ENCODE measurements at places on chromosomes 6 and 20.

DNA sequence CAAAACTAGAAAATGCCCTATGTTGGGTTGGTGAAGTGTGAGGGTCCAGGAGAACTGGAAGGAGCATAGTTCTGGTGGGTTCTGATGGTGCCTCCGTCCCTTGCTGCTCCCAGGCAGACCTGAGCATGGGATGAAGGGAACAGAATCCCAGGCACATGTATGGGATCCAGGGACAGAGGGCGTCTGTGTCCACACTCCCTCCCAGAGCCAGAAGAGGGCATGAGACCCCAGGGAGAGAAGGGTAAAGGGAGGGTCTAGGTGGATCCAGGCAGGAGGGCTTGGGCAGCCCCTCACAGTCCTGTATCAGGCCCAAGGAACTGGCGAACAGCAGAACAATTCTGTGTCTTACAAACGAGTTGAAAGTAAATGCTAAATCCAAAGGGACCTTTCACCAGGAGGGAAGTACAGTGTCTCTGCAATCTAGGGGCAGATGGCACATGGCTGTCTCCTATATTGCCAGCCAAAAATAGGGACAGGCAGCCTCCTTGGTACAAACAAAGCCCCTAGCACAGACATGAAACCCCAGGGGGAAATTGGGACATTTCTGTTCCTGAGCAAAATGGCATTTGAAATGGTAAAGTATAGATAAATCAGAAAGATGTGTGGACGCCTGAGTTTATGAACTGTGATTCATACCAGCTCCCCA, 2.5 kb upstream of the BPIFA1 start:
- DNase-seq: no peak

DNA sequence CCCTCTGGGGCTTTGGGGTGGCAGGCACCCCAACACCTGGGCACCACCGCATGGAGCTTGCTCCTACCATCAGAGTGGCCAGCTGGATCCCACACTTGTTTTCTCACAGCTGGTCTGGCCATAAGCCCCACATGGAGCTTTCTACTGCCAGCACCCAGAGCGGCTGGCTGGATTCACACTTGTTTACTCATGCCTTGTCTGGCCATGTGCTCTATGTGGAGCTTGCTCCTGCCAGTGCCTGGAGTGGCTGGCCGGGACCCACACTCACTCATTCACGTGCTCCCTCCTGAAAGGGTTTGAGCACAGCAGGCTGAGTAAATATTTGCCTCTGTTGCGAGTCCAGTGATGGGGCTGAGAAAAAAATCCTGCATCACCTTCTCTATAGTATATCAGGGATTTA, 487.0 kb downstream of the CD109 start:
- DNase-seq: no peak

DNA sequence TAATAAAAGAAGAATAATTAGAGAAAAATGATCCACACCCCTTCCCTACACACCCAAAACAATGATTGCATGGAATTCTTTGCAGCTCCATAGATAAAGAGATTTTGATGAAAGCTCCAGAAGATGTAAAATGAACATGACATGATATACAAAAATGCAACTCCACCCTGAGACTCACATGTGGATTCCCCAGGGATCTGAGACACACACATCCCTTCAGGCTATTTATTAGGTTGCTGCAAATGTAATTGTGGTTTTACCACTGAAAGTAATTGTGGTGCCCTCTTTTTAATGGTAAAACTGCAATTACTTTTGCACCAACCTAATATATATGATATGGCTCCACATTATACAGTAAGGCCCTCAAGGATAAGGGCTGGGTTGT, 40.4 kb upstream of the TBC1D7 start:
- no peak for DNase-seq

DNA sequence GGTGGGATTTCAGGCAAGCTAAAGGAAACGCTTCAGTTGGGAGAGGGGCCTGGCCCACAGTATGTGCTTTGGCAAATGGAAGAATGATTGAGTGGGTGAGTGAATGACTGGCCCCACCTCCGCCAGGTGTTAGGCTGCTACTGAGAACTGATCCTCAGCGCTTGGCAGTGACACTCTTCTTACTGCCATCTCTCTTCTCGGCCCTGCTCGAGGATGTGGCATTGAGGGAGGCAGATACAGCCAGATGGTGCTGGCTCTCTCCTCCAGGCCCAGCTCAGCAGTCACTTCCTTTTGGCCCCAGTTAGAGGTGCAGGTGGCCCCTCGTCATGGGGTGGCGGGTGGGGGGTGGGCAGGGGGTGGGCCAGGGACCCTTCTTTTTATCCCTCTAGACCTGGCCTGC, 38.9 kb upstream of the KCNK5 start:
- DNase-seq: no peak

- peak; percentile 75 for DNase-seq
These were observed 96.1 kb upstream of the BHLHE23 start for GRCh38 chr20:63102721-63103375.

- no peak for DNase-seq
These were observed 486.3 kb downstream of the GRIK2 start for GRCh38 chr6:101879782-101880181.

GRCh38 chr20:3839328-3839727, 7.3 kb upstream of the MAVS start:
- DNase-seq: no peak

DNA sequence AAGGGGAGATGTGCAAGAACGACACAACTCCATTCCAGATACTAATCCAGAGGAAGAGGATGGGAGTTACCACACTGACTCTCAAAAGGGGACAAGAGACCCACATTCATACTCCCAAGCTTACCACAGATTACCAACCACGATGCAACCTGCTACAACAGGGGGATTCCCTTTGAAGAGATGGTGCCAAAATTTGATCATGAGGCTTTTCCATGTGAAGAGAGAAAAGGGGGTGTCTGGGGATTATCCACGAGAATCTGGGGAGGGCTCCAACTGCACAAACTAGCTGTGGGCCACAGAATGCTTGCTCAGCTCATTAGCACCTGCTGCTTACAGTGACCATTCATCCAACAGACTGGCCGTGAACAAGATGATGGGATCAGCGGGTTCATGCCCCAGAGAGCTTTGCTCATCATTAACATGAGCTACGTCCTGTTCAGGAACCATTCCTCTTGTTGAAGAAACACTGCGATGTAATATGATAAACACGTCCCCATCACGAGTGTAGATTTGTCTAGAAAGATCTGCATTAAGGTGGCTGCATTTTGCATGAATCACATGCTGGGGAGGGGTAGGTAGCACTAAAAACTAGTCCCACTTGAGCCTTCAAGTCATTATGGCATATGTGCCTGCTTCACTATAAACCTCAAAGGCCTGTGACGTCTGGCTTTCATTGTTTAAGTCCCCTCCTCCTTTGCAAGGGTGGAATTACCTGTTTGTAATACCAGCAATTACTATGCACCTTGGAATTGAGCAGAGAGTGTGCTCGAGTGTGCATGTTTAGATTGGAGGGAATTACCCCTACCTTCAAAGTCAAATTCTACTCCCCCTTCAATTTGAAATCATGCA, 4.0 kb downstream of the PLAGL2 start:
- DNase-seq: no peak

GRCh38 chr6:139475646-139476045, 101.2 kb upstream of the CITED2 start:
- no peak for DNase-seq

DNA sequence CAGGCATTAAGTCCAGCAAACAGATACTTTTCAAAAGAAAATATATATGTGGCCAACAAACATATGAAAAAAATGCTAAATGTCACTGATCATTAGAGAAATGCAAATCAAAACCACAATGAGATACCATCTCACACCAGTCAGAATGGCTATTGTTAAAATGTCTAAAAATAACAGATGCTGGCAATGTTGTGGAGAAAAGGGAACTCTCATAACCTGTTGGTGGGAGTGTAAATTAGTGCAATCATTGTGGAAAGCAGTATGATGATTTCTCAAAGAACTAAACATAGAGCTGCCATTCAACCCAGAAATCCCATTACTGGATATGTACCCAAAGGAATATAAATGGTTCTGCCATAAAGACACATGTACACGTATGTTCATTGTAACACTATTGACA, 20.6 kb downstream of the KCNQ5 start:
- DNase-seq: no peak

- no peak for DNase-seq
These were observed 1.7 kb downstream of the NR2E1 start for GRCh38 chr6:108167449-108168089.

DNA sequence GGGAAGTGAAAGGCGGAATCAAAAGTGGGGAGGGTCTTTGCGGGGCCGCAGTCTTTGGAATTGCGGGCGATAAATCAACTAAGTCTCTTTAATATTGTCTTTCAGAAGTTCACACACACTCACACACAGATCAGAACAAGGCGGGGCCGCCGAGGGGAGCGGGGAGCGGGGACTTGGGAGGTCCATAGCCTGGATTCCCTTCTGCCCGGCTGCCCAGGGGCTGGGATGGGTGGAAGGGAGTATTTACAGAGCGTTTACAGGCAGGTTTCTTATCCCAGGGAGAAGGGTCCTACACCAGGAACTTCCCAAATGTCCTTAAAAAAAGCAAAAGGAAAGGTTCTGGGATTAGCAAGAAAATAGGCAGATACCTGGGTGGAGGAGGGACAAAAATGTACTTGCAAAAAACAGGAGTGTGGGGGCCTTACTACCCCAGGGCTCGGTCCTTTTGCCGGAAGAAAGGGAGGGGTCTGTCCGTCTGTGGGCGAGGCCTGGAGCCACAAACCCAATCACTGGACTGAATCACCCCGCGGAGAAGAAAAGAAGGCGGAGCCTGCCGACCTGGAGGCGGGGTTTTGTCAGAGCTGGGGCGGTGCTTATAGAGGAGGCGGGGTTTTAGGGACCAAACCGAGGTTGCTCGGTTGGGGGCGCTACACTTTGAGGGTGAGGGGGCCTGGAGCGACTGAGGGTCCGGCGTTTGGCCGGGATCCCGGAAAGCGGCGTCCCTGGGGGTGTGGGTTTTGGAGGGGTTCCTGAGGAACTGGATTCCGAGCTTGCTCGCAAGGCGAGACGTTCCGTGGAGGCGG, 3.2 kb downstream of the PRRT1 start:
- peak; percentile 80 for DNase-seq

- no peak for DNase-seq
These were observed 12.7 kb downstream of the DPPA5 start for GRCh38 chr6:73341335-73341734.

DNA sequence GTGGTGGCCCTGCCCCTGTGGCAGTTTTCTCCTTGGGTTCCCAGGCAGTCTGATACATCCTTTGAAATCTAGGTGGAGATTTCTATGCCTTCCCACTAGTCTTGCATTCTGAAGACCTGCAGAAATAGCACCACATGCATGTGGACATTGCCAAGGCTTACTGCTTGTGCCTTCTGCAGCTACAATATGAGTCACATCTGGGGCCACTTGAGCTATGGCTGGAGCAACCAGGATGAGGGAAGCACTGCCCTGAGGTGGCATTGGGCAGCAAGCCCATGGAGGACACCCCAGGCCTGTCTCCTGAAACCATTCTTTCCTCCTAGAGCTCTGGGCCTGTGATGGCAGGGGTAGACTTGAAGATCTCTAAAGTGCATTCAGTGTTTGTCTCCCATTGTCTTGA, 15.7 kb upstream of the HLA-DQB2 start:
- DNase-seq: no peak

DNA sequence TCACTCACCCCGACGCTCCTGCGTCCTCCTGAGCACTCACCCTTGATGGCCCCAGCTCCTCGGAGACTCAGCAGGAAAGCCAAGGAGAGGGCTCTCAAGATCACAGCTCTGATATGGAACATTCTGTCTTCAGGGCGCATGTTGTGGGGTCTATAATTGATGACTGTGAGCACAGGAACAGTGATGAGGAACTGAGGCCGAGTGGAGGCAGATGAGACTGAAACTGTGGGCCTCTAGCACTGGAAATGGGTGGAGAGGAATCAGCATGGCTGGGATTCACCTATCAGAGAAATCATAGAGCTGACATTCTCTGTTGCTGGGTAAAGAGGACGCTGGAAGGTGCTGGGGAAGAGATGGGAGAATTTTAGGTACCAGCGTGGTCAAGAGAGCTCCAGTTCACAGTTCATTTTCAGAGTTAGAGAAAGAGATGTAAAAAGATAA, at the start of gene HLA-DPA1:
HLA-DPA1 (minus strand) TSS at position 219 of the 441 bp plus-strand sequence.
- DNase-seq: peak; percentile 81

- no peak for DNase-seq
These were observed 324.4 kb upstream of the NT5E start for GRCh38 chr6:85125526-85125925.

- no peak for DNase-seq
These were observed 102.7 kb downstream of the ANKRD60 start for GRCh38 chr20:58125726-58126125.

- no peak for DNase-seq
These were observed 43.1 kb downstream of the SLX4IP start for GRCh38 chr20:10478205-10478604.

DNA sequence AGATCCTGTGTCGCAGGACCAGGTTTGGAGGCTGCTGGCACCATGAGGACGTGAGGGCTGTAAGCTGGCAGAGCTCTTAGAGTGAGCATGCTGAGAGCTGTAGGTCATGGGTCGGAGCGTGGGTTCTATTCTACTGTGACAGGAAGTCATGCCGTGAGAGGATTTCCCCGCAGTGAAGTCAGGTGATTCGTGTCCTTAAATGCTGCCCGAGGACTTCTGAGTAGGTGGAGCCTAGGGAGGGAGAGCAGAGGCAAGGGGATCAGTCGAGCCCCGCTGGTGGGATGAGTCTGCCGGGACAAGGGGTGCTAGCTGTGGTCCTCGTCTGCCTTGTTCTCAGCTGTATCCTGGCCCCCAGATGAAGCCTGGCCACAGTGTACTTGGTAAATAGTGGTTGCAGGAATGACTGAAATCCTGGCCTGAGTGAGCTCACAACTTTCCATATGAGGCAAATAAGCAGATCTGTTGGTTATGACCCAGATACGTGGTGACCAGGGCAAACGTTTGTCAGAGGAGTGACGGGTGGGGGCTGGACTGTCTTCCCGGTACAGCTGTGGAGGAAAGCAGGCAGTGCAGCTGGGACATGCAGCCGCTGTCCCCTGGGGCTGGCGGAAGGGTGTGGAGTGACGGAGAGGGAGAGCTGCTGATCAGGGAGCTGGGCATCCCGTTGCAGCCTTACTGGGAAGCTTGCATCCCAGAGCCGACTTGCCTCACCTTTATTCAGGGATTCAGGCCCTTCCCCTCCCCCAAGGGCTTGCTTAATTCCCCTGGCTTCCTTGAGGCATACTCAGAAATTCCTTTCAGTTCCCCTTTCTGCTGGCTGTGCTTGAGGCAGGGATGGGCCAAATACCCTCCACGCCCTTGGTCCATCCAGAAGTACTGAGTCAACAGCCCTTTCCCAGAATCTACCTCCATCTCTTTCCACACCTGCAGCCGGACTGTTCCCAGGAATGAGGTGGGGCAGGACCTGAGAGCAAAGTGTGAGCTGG, 250.9 kb upstream of the RREB1 start:
- DNase-seq: peak; percentile 20

GRCh38 chr6:75946146-75946831, 126.2 kb downstream of the IMPG1 start:
- no peak for DNase-seq

DNA sequence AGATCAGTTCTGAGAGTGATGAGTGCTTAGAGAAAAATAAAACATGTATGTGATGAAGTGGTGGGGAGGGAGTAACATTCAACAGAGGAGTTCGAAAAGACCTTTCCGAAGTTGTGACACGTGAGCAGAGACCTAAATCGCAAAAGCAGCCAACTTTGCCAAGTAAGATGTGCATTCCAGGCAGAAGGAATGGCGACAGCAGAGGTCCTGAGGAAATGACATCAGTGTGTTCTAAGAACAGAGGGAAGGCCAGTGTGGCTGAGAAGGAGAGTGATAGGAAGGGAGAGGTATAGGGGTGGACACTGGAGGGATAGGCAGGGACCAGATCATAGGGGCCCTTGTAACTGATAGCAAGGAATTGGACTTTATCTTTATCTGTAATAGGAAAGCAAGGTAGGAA, 51.3 kb downstream of the ADAT2 start:
- no peak for DNase-seq

- DNase-seq: no peak
These were observed 182.2 kb downstream of the SLC16A10 start for GRCh38 chr6:111269401-111269970.

GRCh38 chr6:151154418-151154817, 85.3 kb upstream of the AKAP12 start:
- no peak for DNase-seq
